ENCODE measurements at places on chromosomes 16 and 17.
A peak's percentile ranks its signal among the peaks of the same experiment; 100 is the strongest.

DNA sequence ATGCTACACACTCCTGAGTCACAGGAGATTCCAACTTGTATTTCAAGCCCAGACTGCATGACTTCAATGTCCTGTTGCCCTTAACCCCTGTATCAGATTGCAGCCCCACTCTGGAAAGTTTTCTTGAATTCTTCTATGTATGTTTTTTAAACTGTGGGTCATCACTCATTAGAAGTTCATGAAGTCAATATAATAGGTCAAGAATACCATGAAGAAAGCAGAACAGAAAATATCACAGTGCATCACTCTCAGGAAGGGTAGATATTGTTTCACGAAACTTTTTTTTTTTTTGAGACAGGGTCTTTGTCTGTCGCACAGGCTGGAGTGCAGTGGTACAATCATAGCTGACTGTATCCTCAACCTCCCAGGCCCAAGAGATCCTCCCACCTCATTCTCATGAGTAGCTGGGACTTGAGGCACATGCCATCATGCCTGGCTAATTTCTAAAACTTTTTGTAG lies 20.5 kb downstream of the PRKCB start:
- DNase-seq = no peak

DNA sequence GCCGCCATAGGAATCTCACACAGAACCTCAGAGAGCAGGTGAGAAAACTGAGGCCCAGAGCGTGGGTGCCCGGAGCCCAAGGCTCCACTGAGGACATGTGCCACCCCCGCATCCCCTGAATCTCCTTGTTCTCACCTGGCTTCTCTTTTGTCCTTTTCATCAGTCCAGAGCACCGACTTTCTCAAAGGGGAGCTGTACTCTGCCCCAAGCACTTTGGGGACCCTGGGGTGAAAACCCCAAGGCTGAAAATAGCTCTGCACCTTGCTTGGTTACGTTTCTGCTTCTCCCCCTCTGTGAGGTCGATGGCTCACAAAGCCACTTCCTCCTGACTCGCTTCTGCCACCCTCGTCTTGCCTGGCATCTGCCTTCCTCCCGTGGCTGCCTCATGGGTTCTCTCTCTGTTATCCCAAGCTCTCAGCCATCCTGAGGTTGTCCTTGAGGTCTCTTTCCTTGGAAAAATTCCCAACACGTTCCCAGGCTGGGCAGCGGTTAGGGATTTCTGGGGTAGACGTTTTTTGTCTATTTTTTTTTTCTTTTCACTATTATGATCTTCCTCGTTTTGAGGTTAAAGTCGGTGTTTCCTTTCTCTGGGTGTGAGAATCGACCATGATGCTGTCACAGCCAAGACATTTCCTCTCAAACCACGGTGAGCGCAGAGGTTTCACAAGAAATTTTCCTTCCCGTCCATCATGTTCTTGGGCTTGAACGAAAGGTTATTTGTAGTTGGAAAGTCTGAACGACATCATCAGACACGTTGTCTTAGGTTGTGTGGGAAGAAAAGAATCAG lies 37.2 kb downstream of the IRF8 start:
- no peak for DNase-seq

DNA sequence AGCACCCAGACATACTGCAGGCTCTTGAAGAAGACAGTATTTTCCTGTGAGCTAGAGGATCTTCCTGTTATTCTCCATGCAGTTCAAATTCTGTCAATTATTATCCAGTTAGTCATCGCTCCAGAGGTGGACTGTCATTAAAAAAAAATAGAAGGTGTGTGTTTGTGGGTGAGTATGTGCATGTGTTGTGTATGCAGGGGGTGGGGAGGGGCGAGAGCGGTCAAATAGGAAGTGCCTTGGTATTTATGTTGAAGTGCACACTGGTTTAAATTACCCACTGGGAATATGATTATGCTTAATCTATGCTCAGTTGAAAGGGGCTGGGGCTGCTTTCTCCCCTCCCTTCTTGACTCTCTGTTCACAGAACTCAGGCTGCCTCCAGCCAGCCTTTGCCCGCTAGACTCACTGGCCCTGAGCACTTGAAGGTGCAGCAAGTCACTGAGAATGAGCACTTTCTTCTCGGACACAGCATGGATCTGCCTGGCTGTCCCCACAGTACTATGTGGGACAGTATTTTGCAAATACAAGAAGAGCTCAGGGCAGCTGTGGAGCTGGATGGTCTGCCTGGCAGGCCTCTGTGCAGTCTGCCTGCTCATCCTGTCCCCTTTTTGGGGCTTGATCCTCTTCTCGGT lies at the start of gene HSD17B2:
HSD17B2 (plus strand) TSS at position 273 of the 632 bp plus-strand sequence; CDS start at position 445, 172 bp downstream.
- no peak for DNase-seq

DNA sequence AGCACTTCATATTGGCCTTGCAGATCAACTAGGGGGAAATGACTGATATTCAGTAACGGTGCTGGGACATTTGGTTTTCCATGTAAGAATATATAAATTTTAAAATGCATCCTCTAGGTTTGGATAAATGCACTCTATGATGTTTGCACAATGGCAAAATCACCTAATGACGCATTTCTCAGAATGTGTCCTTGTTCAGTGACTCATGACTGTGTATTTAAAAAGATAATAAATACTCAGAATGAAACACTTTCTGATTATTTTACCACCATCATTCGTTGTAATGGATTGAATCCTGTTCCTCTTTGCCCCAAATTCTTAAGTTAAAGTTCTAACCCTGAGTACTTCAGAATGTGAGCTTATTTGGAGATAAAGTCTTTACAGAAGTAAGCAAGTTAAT lies 17.2 kb upstream of the ADGRG1 start:
- DNase-seq = no peak

GRCh38 chr16:12708266-12708665 lies 95.4 kb downstream of the CPPED1 start:
- DNase-seq = no peak

GRCh38 chr16:47036201-47036600 lies 62.7 kb upstream of the DNAJA2 start:
- DNase-seq = no peak

DNA sequence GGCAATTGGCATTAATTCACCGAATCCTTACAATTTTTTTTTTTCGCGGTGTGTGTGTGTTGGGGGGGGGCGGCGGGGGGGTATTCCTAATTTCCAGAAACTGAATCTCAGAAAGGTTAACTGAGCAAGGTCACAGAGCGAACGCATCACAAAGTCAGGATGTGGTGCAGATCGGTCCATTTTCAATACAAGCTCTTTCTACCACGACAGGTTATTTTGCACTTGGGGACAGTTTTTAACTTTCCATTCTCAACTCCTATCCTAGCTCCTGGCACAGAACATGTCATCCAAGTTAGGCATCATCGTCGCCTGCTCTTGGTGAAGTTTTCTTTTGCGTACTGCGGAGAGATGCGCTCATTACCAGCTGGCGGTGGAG lies 15.4 kb upstream of the ERN1 start:
- DNase-seq = no peak

GRCh38 chr16:87219287-87219909 lies 97.8 kb downstream of the C16orf95 start:
- DNase-seq = no peak

GRCh38 chr16:81752876-81753227 lies 26.2 kb upstream of the PLCG2 start:
- DNase-seq = no peak

DNA sequence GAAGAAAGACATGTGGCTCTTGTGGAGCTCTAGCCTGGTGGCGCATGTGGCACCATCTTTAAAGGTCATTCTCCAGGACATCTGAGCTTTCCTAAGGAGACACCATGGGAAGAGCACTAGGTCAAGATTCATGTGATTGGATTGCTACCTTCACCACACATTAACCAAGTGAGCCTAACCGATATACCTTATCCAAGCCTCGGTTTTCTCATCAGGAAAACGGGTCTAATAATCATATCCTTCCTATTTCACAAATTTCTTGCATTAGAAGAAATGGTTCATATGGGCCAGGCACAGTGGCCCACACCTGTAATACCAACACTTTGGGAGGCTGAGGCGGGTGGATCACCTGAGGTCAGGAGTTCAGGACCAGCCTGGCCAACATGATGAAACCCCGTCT lies 58.3 kb downstream of the TMEM186 start:
- DNase-seq = no peak

DNA sequence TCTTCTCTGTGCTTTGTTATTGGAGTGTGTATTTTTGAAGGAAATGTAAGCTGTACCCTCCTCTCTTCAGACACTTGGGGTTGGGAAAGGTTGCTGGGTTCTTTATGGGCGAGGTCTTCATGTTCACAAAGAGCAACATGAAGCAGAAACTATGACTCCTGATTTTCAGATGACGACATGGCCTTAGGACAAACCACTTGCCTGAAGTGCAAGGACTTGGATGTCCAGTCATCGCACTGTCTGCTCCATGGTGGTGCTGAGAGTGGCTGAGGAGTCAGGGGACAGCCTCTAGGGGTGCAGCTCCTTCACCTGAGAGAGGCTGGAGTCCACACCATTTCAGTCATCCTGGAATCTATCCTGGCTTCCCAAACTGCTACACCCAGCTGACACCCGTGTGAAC lies 183.9 kb upstream of the CDH5 start:
- DNase-seq = no peak

DNA sequence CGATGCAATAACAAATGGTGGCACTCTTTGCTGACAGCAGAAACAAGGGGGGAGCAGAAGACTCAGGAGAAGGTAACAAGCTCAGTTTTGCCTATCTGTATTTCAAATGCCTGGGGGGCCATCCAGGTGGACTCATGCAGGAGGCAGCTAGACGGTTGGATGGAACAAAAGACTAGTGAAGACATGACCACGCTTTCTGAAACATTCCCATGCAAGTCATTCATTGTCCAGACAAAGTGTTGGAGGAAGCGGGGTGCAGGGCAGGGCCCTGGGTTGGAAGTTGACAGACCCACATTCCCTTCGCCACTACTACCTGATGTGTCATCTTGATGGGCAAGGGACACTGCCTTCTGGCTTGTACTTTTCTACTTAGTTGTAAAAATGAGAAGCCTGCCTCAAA lies 29.8 kb upstream of the CRYBA1 start:
- DNase-seq = no peak

DNA sequence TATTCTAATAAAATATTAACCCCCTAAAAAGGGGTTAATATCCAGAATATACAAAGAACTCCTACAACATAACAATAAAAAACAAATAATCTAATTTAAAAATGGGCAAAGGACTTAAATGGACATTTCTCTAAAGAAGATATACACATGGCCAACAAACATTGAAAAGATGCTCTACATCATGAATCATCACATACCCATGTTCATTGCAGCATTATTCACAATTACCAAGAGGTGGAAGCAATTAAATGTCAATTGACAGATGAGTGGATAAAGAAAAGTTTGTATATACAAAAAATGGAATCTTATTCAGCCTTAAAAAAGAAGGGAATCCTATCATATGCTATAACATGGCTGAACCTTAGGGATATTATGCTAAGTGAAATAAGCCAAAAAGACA lies 36.8 kb downstream of the CPD start:
- no peak for DNase-seq

DNA sequence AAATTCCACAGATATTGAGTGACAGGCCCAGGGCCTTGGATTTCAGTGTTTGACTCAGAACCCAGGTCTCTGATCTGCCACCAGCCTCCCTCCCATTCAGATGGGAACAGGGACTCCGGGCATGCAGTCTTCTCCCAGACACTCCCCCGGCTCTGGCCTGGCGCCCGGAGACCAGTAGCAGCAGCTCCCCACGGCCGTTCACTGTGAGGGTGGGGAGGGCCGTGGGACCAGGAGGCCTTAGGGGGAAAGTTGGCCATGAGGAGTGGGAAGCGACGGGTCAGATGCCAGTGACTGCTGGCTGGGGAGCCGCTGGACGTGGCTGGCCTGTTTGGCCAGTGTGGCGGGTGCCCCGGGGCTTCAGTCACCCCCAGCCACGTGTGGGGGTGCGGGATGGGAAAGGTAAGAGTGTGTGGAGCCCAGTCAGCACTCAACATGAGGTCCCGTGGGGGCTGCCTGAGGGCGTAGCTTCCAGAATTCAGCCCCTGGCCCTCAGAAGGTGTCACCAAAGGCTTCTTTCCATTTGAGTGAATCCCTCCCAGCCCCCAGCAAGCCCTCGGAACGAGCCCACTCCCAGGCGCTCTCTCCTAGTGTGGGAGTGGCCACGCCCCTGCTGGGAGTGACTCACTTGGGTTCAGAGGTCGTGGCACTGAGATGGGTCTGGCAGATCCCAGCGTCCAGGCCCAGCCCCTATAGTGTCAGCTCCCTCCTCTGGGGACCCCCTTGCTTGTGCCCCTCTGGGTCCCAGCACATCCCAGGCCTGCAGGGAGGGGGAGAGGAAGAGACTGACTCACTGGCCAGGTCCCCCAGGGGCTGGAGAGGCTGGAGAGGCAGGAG lies 309.4 kb downstream of the SEC14L1 start:
- peak; percentile 89 for DNase-seq

GRCh38 chr16:66103211-66103610 lies 263.3 kb upstream of the CDH5 start:
- DNase-seq = peak; percentile 74

- no peak for DNase-seq
Observed at GRCh38 chr16:1184980-1185379, 32.1 kb downstream of the CACNA1H start.

DNA sequence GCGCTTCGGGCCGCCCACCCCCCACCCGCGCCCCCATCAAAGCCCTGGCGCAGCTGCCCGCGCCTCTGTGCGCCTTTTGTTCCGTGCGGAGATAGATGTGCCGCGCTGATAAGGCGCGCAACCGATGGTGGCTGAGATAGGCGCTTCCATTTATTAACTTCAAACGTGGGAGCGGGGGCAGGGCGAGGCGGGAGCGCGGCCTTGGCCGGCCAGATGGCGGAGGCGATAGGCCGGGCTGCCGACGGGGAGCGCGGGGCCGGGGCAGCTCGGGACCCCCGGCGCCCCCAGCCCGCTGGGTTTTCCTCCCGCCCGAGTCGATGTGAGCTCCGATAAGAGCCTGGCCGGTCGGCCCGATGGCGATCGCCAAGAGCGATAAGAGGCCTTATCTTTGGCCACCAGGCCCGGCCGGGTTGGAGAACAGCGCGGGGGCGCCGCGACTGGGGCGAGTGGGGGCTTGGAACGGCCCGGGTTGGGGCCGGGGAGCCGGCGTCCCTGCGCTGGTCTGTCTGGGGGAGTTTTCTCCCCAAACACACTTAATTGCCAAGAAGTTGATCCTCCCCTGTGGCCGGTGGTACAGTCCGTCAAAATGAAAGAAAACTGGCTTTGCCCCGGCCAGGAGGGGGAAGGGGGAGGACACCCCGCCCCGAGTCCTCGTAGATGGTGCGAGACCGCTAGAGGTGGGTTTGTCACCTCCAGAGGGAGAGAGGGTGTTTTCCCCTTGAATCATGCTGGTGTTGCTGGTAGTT lies 2.7 kb downstream of the ZFPM1 start:
- peak; percentile 61 for DNase-seq

- DNase-seq = no peak
Observed at GRCh38 chr16:89133457-89134127, 38.0 kb upstream of the CDH15 start.

DNA sequence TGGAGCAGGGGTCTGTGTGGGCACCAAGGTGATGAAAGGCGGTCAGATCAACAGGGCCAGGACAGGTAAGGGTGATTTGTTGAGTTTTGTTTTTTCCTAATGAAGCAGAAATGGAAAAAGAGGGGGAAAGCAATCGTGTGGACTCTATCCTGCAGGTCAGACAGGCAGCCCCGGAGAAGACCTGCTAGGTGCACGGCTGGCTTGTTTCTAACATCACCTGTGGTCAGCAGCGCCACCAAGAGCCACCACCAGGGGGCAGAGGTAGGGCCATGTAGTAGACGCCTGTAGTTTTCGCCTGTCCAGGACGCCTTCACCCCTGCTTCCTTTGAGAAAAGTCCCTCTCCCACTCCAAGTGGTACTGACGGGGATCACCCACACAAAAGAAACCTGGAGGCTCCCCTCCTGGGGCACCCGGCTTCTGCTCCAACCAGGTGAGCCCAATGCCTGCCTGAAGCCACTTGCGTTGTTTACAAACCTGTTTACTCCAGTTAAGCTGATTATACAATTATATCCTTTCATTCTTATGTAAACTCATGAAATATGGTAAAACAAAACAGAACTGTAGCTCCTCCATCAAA lies 54.2 kb upstream of the SEC14L1 start:
- DNase-seq = peak; percentile 80
